ENCODE measurements at places on chromosomes 1 and 21.

DNA sequence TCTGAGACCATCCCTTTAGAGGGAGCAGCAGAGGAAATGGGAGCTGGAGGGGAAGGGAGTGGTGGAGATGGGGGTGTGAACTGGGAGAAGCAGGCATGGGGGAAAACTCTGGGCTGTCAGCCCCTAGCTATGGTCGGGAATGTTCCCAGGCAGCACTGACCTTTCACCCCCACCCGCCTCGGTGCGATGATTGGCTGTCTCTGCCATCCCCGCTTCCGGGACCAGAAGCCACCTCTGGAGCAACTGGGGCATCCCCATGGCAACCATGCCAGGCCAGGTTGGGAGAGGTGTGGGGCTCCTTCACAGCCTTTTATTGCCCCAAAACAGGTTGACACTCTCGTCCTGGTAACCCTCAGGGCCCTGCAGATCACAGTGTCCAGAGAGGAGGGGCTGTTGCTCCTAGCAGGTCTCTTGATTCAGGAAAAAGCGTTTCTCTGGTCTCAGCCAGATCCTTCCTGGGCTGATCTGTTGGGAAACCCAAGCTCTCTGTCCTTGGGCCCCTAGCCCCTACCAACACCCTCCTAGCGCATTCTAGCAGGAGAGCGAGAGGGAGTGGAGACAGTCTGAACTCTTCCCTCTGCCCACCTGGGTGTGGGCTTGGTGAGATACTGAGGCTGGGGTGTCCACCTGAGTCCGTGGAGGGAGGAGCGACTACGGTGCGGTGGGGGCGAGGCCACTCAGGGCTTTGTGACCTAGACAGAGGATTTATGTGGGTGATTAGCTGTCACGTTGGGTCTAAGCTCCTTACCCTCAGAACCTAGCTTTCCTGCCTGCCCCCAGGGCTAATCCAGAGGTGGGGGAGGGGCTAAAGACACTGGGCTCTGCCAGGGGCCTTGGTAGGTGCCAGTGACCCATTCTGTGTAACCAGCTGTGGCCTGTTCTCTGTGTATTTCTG, 12.2 kb upstream of the SLC6A9 start:
- no peak for DNase-seq

DNA sequence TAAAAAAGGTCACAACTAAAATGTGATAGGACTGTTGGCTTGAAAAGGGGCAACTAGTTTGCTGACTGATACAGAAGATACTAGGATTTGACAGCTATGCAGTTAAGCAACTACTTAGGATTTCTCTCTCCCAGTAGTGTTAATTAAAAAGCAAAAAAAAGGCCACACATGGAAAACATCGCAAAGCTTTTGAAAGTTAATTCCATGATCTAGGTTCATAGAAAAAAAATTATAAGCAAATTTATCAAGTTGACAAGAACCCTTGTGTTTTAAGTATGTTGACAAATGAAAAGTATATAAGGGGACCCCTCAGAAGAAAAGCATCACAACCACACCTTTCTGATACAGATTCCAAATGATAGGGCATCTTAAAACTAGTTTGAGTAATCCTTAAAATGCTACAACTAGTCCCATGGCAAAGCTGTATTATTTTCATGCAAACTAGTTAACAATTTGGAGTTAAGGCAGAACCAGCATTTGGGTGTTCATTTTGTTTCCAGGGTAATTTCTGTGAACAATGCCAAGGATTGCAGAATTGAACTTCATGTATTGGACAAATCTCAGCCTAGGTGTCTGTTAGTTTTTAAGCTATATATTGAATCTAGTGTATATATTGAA, 4.1 kb downstream of the PNRC2 start:
- no peak for DNase-seq

DNA sequence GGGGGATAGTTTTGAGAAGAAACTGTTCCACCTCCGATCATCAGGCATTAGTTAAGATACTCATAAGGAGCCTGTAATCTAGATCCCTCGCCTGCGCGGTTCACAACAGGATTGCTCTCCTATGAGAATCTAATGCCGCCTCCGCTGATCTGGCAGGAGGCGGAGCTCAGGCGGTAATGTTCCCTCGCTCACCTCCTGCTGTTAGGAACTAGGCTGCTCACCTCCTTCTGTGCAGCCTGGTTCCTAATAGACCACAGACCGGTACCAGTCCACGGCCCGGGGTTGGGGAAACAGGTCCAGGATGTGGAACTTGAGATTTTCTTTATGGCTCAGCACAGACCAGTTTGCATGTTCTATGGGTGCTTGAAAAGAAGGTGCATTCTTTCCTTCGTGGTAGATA, 27.2 kb upstream of the FAM3B start:
- no peak for DNase-seq

GRCh38 chr1:196433000-196433399, 175.2 kb downstream of the KCNT2 start:
- DNase-seq, result no peak

DNA sequence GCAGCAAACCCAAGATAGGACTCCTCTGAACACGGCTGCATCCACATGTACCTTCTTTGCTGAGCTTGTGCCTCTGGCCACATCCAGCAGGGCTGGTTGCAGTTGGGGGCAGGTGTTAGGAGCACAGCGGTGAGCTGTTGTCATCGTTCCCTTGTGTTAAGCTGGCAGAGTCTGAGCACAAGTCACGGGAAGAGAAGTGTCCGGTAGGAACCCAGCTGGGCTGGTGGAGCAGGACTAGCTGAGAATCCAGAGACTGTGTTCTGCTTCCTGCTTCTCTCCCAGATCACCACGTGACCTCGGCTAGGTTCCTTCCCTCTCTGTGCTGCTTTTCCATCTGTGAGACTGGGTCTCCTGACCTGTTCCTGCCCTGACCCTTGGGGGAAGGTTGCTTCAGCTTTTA, 105.1 kb downstream of the PCBP3 start:
- DNase-seq, result no peak

DNA sequence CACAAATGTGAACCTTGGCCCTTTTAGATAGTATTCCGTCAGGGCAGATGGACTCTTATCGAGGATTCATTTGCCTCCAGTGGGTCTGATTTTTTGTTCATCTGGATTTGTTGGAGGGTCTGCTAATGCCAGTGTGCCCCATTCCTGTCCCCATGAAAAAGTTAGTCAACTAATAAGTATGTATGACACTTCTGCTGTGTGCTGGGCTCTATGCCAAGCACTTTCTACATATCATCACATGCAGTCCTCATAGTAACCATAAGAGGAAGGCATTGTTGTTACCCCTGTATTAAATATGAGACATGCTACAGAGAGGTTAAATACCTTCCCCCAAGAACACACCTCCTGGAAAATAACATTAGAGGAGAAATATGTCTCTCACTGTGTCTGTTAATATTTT, 46.6 kb upstream of the MAB21L3 start:
- DNase-seq, result no peak

DNA sequence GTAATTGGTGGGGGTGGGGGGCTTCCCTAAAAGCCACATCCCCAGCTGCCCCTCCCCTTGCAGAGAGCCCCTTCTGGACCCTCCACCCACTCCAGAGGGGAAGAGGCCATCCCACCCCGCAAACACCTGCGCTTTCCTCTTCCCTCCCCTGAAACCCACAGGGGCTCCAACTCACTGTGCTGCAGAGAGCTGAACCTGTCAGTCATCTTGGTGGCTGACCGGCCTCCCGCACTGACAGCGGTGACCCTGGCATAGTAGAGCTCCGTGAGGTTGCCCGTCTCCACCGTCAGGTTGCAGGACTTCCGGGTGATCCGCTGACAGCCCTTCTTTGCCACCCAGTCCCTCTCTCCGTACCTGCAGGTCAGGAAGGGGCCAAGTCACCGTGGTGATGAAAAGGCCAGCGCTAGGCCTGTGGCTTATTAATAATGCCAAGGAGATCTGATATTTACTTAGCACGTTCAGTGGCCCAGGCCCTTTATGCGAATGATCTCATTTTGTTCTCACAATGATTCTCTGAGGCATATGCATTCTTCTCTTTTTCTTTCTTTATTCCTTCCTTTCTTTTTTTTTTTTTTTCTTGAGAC, 5.9 kb downstream of the IL22RA1 start:
- DNase-seq, result no peak

GRCh38 chr1:156839426-156840109, 19.3 kb downstream of the INSRR start:
- DNase-seq, result no peak

GRCh38 chr1:82492159-82492558, 691.4 kb downstream of the ADGRL2 start:
- no peak for DNase-seq

GRCh38 chr1:111843177-111843576, 87.5 kb downstream of the DDX20 start:
- DNase-seq, result no peak

DNA sequence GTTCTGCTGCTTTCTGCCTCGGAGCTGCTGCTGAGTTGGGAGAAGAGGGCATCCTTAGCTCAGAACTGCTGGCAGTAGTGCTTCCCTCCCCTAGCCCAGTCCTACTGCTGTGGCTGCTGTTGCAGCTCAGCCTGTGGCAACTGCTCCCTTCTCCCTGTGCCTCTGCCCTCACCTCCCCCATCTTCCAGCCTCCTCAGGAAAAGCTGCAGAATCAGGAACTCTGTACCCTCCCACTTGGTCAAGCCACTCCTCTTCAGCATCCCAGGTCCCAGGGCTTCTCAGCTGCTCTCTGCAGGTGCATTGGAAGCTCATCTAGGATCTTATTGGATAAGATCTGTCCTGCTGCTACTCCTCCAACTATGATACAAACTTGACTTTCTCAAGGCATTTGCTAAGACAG, 316.7 kb downstream of the BRINP2 start:
- DNase-seq, result no peak

- DNase-seq, result no peak
Observed at GRCh38 chr1:115041654-115042053, 12.0 kb downstream of the TSHB start.

- DNase-seq, result no peak
Observed at GRCh38 chr1:237867380-237867888, 23.3 kb downstream of the ZP4 start.

GRCh38 chr1:162091681-162092524, 22.4 kb downstream of the NOS1AP start:
- DNase-seq, result no peak

GRCh38 chr1:33074193-33074945, 6.6 kb upstream of the AZIN2 start:
- no peak for DNase-seq

- no peak for DNase-seq
Observed at GRCh38 chr1:115133440-115133839, 44.1 kb upstream of the TSPAN2 start.

DNA sequence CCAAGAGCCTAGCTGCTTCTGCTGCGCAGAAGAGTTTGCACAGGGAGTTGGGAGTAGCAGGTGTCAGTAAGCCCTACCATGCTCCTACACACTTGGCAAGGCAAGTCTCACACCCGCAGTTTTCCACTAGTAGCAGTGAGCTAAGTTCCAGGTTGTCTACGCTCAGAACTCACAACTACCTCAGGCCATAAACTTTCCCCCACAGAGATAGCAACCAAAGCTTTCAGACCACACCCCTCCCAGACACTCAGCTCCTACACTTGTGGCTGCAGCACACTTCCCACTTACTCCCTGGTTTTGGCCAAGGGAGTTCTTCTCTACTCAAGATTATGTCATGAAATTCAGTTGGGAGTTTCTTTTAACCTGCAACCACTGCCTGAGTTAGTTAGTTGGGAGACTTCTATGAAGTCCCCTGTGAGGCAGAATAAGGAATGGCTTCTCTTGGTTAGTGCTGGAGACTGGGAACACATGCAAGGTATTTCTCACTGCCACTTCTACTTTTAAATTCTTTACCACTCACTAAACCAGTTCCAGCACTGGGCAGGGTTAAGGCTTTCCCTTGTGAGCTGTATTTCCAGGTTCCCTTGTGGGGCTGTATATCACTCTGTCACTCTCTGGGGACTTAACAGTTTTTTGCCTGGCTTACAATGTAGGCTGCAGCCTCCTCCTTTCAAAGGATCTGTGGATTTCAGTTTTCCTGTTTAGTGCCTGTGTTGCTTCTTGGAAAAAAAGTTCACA, 18.3 kb upstream of the MAB21L3 start:
- DNase-seq, result no peak

DNA sequence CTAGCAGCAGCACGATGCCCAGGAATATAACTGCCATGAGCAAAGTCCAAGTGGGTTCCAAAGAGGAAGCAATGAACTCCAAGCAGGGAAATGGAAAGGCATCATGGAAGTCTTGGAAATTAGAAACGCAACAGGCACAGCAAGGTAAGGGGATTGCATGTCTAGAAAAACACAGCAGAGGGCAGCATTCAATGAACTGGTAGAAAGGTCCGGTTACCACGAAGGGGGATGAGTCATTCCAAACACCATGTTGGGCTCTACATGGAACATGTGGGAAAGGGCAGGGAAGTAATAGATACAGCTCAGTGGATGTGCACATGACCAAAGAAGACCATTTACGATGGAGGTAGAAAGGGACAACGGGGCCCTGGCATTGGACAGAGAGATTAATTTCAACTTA, 36.4 kb downstream of the RXRG start:
- DNase-seq, result no peak

DNA sequence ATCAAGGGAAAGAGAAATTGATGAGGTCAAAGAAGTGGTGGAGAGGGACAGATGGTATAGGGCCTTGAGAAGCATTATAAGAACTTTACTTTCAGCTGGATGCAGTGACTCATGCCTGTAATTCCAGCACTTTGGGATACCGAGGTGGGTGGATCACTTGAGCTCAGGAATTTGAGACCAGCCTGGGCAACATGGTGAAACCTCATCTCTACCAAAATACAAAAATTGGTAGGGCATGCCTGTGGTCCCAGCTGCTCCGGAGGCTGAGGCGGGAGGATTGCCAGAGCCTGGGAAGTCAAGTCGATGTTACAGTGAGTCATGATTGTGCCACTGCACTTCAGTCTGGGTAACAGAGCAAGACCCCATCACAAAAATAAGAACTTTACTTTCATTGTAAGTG, 5.7 kb downstream of the TMEM50A start:
- DNase-seq, result no peak

- no peak for DNase-seq
Observed at GRCh38 chr1:11792106-11792505, 13.7 kb downstream of the MTHFR start.

DNA sequence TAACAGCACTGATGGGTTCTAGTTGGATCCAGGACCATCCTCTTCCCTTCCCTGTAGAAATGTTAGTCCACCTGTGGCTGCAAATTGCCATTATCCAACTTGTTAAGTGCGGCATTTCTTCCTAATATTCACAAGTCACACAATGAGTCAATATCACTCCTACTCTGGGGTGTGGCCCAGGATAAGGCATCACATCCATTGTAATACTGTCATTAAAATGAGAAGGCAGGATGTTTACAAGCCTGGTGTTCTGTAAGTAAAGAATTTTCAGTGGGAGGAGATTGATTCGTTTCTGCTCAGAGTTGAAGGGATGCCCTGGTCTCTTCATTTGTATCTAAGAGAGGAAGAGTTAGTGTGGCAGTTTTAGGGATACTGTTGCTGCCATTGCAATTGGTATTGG, 18.1 kb upstream of the ARHGAP29 start:
- no peak for DNase-seq

- no peak for DNase-seq
Observed at GRCh38 chr1:245313576-245313975, 158.8 kb downstream of the KIF26B start.

GRCh38 chr1:8382608-8383505, 64.9 kb downstream of the SLC45A1 start:
- DNase-seq, result no peak

GRCh38 chr1:41637367-41637766, 152.9 kb upstream of the EDN2 start:
- no peak for DNase-seq

GRCh38 chr1:214707306-214708087, 104.5 kb downstream of the CENPF start:
- no peak for DNase-seq

GRCh38 chr1:93764366-93764750, 82.7 kb upstream of the BCAR3 start:
- DNase-seq, result no peak

- no peak for DNase-seq
Observed at GRCh38 chr1:202197653-202198365, 4.2 kb downstream of the LGR6 start.
